Coronary artery (tissue), 2 donors: ENCODE measurements at places on chromosomes 13 and 19.
A peak's percentile ranks its signal among the peaks of the same experiment; 100 is the strongest.

- DNase-seq: no peak
Measured at GRCh38 chr13:112900226-112900600, 68.8 kb upstream of the MCF2L start.

GRCh38 chr13:35005051-35005450 is 63.0 kb downstream of the NBEA start:
- DNase-seq: no peak

GRCh38 chr19:23070353-23071146 is 46.3 kb upstream of the ZNF730 start:
- DNase-seq: peak; percentile 73

- DNase-seq: no peak
Measured at GRCh38 chr19:6216236-6216995, 63.4 kb downstream of the MLLT1 start.

- DNase-seq: no peak
Measured at GRCh38 chr19:24065243-24065642, 21.7 kb upstream of the ZNF254 start.

DNA sequence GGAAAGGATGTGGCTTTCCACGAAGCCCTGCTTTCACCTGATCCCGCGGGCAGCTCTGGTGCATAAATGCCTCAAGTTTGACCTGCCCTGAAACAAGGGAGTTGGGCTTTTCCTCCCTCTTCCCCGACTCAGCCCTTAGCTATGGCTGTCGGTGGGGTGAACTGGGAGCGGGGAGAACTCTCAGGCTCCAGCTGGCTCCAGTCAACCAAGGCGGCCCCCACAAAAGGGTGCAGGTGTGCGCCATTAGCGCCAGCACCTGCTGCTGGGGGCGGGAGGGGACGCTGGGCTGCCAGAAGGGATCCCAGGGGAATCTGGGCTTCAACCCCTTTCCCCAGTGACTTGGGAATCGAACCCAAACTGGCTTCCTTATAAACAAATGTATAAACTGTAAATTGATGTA is 7.1 kb upstream of the DHRS12 start:
- no peak for DNase-seq

GRCh38 chr13:98327371-98328270 is 150.6 kb upstream of the RNF113B start:
- DNase-seq: no peak

DNA sequence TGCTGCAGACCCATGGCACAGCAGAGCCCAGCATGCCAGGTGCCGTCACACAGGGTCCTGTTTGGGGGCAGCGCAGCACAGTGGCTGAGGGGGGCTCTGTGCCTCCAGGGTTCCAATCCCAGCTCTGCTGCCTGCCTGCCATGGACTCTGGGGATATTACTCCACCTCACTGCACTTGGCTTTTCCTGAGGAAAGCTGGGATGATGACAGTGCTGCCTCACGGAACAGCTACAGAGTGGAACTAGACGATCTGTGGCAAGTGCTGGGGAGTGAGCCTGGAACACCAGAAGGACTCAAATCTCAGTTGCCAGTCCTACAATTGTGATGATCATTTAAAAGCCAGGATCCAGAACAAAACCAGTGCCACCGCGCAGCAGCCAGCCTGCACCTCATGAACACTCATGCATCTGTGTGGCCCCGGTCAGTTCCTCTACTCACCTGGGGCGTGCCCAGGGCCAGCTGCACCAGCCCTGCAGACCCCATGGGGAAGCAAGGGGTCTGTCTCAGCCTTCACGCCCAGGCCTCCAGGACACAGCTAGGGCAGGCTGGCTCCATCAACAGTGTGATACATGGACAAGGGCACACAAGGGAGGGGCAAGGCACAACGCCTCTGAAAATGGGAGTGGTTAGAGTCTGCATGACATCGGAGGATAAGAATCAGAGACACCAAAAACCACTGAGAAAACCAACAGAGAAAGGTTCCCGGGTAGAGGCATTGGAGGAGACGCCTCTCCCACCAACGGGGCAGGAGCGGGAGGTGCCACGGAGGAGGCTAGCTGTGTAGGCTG is 55.2 kb downstream of the ATP7B start:
- DNase-seq: no peak

GRCh38 chr19:31070146-31071065 is 278.8 kb downstream of the TSHZ3 start:
- DNase-seq: no peak

DNA sequence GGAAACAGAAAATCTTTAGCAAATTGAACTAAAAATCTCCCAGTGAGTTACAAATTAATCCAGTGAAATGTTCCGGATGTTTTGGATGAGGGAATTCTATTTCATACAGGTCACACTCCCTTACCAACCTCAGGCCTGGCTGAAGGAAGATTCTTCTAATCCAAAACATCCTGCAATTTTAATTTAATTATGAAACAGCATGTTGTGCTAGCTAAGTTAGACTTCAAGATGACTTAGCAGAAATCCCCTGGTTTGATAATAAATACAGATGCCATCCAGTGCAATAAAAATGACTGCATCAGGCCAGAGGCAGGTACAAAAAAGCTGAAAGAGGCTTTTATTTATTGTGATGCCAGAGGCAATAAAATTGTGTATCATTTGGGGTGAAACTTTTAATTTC is 96.7 kb upstream of the CLDN10 start:
- DNase-seq: no peak

DNA sequence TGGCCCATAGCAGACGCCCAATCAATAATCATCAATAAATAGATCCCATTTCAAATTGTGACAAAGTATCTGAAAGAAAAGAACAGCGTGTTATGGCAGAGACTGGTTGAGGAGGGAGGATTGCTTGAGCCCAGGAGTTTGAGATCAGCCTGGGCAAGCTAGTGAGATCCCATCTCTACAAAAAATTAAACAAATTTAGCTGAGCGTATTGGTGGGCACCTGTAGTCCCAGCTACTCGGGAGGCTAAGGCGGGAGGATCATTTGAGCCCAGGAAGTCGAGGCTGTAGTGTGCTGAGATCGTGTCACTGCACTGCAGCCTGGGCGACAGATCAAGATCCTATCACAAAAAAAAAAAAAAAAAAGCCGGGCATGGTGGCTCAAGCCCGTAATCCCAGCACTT is 6.4 kb upstream of the GNA11 start:
- no peak for DNase-seq

DNA sequence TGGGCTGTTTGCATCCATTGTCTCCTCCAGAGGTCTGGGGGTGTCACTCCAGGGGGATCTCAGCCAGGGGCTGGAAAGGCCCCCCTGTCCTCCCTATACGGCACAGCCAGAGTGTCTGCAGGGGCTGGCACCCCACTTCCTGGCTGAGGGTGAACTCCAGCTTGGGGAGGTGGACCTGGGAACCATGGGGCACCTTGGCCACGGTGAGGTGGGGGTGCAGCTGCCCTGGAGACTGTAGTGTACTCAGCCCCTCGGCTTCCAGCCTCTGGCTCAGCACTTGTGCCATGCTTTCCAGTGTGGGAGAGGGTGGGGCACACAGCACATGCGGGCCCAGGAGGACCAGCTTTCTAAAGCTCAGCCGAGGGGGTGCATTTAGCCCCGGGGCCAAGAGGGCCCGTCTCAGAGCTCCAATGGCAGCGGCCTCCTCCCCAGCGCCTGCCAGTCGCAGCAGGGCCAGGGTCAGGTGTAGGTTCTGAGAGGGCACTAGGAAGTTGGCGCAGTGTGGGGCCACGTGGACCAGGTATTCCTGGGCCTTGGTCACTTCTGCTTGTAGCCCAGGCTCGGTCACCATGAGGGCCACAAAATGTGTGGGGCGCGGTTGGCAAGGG is 1.4 kb downstream of the LENG9 start:
- DNase-seq: no peak

GRCh38 chr19:24000656-24001055 is 86.0 kb downstream of the ZNF726 start:
- DNase-seq: no peak

DNA sequence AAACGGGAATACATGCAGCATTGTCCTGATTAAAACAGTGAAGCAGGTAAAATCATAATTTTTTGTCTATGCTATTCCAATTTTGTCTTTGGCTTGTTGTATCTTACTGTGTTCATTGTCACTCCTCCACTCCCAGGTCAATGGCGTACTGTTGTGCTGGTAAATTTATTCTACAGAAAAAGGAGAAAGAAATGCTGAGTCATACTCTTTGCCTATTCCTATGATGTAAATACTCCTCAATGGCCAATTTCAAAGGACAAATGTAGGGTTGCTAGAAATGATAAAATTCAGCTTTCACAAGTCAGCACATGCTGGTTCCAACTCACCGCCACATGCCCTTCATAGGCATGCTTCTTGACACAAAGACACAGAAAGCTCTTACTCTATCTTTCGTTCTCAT is 694.4 kb upstream of the PCDH20 start:
- DNase-seq: no peak

- no peak for DNase-seq
Measured at GRCh38 chr13:71513411-71514033, 353.5 kb downstream of the DACH1 start.

GRCh38 chr13:42649831-42650230 is 75.9 kb downstream of the TNFSF11 start:
- no peak for DNase-seq

- DNase-seq: no peak
Measured at GRCh38 chr13:29905845-29906244, 55.4 kb upstream of the UBL3 start.

DNA sequence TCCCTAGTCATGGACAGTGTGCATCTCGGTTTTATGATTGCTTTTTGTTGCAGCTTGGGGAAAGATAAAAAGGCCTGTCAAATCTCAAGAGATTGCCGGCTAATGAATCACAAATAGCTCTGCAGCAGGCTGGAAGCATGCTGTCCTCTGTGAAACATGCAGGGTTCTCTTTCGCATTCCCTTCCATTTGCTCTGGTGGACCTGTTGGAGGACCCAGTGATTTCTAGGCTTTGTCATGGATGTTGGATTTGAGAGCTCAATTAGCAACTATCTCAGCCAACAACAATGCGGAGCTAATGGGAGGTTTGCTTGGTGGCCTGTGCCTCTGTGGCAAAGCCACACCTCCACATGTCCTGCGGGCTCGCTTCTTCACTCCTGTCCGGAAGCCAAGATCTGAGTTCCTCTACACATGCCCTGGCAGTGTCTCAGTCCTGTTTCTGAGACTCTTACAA is 418.1 kb upstream of the ARGLU1 start:
- no peak for DNase-seq

- no peak for DNase-seq
Measured at GRCh38 chr13:47409778-47410177, 512.9 kb upstream of the HTR2A start.

- no peak for DNase-seq
Measured at GRCh38 chr13:111131611-111132010, 16.5 kb downstream of the ARHGEF7 start.

DNA sequence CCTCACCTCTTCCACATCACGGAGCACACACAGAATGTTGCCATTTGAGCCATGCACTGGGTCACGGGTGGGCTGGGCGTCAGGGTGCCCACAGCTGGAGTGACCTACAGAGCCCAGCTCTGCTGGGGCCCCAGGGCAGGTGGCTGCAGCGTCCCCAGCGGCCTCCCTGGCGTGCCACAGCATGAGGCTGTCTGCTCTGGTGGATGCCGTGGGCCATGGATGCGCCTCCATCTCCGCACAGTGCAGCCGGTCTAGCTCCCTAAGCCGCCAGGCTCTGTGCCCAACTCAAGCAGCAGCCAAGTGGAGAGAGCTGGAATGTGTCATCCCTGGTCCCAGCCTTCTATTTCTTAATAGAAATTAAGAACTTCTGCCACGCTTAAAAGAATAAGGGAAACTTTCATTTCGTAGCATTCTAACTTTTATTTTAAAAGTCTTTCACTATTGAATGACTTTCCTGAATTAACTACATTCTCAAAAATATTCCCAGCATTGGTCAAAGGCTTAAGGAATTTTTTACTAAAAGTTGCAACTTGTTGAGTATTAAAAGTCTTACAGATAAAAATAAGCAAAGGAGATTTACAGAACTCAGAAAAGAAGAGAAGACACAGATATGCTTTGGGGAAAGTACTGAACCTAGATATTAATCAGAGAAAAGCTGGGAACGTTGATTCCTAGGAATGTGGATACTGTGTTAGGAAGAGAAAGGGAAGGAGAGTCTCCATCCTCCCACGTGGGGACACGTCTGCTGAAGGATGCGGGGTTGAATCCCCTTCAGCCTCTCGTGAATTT is 59.3 kb downstream of the ATP11A start:
- no peak for DNase-seq

DNA sequence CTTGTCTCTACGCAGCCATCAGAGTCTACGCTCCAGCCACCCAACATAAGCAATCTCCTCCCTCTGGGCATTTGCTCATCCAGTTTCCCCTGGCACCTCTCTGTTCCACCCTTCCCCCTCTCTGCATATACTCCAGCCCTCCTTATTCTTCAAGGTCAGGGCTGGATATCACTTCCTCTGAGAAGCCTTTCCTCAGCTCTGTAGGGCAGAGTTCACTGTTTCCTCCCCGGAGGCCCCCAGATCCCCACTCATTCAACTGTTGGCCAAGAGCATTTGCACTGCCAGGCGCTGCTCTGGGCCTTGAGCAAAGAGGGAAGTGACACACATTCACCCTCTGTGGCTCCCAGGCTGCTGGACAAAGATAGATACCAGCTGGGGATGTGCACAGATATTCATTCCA is 3.3 kb downstream of the FCGRT start:
- DNase-seq: no peak

GRCh38 chr19:30602661-30603350 is 230.6 kb downstream of the ZNF536 start:
- no peak for DNase-seq
